Activated CD4-positive, alpha-beta T cell treated with anti-CD3 and anti-CD28 coated beads, Interleukin-10, Interleukin-2, amounts not matched to agents 100 ng/mL and 50 ng/mL, durations not matched to agents 16 hours and 8 hours (primary cell): ENCODE measurements at places on chromosomes 4 and X.
A peak's percentile ranks its signal among the peaks of the same experiment; 100 is the strongest.

DNA sequence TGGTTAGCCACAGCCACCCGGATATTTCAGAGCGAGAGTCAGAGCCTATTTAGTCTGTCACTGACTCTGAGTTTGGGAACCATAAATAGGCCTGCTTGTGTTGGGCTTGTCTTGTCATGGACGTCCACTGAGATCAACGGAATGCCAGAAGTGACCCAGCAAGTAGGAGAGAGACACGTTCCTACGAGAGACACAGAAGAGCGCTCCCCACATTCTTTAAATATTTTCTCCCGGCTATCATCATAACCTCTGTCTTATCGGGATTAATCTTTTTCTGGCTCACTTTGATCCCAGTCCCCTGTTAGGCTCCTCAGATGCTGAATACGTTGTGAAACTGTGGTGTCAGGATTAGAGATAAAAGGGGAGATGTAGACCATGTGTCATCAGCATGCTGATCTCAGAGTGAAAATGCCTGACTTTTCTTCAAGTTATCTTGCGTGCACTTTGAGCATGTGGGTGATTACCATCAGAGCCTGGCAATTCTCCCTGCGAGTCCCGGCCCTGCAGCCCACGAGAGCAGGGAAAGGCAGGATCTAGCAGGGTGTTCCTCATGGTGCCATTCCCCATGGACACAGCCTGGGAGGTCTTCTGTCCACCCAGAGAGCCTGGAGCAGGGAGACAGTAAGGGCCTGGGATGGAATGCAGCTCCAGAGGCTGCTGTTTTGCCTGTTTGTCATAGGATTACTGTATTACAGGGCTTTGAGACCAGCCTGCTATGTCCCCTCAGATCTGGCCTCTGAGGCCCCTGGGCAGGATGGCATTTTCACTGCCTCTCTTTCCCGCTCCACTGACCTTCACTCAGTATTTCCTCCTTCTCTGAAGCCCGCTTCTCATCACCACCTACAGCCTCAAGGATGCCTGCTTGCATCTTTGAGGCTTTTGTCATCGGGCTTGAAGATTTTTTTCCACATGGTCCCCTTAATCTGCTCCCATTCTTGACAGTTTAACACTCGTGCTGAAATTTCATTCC lies 2.8 kb upstream of the TENM3 start:
- DNase-seq: no peak

- DNase-seq: no peak
These were observed 15.3 kb upstream of the ANXA5 start for GRCh38 chr4:121712001-121712651.

DNA sequence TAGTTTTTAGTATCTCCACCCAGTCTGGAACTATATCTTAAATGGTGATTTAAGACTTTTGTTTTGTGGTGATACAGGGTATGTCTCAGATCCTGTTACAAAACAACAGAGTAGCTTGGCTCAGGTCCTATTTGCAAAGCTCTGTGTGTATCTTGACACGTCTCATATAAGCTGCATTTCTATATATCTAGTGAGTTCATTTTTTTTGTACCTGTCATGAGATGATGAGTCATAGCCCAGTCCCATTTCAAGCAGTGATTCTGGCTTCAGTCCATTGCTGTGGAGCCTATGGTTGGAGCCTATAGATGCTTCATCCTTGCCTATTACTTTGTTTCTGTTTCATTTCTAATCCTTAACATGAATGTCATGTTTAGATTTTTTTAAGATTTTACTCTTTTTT lies 23.0 kb downstream of the GRXCR1 start:
- DNase-seq: no peak

DNA sequence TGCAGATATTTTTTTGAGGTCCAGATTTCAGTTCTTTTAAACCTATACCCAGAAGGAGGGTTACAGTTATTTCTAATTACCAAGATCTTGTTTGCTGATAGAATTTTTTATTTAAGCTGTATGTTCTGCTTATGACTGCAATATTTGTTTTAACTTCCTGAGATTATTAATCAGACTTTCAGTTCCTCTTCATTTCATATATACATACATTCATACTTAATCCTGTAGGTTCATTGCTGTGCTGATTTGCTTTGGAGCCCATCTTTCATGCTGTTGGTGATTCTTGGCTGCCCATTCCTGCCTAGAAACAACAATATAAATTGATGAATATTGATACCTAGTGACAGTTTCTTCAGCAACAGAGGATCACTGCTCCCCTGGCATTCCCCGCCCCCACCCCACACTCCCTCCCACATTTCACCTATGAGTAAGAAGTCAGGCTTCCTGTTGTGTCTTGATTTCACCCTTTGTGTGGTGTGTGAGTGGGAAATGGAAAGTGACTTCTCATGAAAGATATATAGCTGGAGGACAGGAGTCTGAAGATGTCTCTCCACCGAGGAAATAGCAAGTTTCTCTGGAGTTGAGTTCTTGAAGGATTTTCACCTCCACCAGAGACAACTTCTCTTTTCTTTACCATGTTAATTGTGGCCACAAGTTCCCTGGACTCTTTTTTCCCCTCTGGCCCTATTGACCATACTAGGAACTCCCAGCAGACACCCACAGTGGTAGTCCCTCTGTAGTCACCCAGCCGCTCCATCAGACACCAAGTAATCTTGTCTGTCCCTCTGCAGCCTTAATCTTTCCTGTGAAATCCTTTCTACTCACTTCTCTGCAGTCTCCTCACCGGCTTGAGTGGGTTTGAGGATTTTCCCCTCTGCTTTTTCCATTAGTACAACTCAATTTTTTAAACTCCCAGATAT lies 118.4 kb downstream of the ASB9 start:
- DNase-seq: peak; percentile 67

DNA sequence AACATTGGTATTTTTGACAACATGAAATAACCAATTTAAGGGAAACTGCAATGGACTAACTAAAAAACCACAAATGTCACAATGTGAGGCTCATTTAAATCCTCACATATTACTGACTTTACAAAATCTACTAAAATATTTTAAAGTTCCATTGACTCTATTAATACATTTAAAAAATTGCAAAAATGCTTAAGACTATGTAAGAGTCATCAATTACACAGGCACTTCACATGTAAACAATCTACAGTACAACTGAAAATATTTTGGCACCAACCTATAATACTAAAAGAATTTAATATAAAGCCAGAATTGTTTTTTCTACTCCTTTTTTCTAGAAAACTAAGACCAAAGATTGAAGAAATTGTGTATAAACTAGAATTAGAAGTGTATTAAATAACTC lies 76.8 kb upstream of the RBMXL3 start:
- no peak for DNase-seq

GRCh38 chrX:97597954-97598353 lies 714.2 kb downstream of the RPA4 start:
- DNase-seq: peak; percentile 56

- no peak for DNase-seq
These were observed 11.9 kb upstream of the SH3KBP1 start for GRCh38 chrX:19899217-19899788.

- DNase-seq: no peak
These were observed 43.8 kb downstream of the FHL1 start for GRCh38 chrX:136191171-136191570.

DNA sequence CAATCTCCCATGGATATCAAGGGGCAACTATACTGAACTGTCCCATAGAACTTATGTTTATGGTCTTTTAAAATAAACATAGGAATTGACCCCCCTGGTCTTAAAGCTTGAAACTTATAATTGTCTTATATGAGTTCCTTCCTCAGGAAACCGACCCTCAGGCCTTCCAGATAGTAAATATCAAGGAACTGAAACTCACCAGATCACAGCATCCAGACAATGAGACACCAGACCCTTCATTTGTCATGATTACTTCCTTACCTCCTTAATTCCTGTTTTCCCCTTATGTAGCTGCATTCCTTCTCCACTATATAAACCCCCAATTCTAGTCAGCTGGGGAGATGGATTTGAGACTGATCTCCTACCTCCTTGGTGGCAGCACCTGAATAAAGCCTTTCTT lies 94.8 kb upstream of the GRPR start:
- DNase-seq: no peak

- DNase-seq: no peak
These were observed 62.7 kb downstream of the SH3RF1 start for GRCh38 chr4:169208090-169208455.

- DNase-seq: no peak
These were observed 73.7 kb downstream of the RTL9 start for GRCh38 chrX:110432091-110432905.

DNA sequence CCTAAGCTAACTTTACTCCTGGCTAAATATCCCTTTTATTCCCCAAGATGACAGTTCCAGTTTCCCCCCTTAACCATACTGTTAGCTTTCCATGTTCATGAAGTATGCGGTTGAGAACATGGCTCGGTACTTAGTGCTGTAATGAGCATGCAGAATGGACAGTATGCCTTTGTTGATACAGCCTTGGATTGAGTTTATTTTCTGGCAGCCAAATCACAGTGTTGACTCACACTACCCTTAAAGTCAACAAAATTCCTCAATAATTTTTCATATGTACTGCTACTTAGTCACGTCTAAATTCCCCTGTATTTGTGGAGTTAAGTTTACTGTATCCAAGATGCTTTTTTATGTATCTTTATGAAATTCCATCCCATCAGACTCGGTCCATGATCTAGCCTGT lies 1.4 kb upstream of the VEGFC start:
- no peak for DNase-seq

GRCh38 chr4:99413140-99413539 lies 22.0 kb downstream of the ADH7 start:
- DNase-seq: no peak

DNA sequence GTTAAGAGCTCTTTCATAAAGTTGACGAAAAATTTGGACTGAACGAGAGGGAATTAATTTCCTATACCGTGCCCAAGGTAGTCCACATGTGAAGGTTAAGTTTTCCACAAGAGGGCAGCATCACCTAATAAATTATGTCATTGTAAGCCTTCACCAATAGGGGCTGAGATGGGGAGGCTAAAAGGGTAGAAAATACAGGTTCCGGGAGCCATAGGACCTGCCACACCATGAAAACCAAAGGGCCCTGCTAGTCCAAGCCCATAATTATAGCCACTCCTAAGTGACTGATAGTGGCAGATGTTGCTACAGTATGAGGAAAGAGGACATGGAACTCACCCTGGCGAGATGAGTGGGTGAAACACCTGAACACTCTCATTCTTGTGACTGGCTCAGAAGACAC lies 122.2 kb downstream of the SHROOM4 start:
- DNase-seq: peak; percentile 59
